Astrocyte (in vitro differentiated cells and primary cell): ENCODE measurements at places on chromosomes 3 and 15.

DNA sequence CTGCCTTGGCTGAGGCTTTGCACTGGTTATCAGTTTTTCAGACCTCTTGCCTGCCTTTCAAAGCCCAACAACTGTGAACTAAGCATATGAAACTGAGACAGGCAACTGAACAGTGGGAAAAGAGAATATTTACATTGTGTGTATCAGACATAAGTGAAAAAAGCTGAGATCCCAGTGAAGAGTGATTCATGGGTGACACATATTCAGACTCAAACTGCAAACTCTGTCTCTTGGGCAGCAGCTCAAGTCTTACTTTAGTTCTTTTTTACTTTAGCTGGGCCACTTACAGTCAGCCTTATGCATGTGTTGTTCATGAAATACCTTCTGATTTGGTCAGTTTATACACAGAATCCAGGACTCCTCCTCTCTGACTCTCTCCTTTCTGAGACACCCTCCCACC is 19.2 kb downstream of the SUCLG2 start:
- DNase-seq: peak; percentile 87

DNA sequence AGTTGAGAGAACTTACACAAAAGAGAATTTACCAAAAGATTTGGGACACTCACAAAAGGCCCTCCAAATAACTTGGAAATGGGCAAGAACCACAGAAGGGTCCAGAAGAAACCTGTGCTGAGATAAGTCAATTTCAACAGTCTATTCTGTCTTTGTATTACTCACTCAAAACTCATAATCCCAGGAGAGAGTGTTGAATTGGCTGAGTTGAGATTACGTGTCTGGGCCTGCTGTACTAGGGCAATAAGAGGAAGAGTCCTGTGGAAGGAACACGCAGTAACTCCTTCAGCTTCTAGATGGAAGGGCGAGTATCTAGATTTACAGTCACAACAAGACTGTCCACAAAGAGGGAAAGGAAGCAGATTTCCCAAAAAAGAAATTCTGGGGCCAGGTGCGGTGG is 42.5 kb upstream of the DYNC1LI1 start:
- no peak for DNase-seq

DNA sequence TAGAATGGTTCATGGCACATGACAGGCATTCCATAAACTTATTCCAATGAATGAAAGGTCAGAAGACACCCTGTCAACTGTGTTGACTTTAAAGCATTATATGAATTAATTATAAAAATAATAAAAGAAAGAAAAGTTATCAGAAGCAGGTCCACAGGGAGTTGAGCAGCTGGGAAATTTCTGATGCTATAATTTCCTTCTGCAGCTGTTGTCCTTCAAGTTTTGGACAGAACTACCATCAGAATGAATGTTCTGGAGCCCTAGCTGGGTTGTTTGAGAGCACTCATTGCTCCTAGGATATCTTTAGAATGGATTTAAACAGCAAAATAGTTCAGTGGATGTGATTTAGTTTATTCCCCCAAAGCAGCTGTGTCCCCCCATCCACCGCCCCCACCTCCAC is 232.4 kb upstream of the PROK2 start:
- no peak for DNase-seq

DNA sequence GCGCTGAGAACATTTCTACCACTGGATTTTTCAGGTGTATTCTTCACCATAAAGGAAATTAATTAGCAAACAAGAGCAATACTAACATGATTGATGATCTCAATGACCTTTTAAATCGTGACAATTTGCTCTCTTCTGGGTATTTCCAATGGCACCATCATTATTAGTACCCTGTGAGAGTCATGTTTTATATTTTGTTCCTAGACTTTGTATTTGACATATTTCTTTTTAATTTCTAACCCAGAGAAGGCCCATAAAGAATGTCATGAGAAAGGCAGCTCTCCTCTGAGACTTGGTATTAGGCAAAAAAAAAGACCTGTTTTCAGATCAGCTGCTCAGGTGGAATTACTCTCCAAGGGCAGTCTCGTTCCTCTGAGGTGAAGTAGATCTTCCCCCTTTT is 1253.4 kb downstream of the ROBO2 start:
- DNase-seq: no peak

GRCh38 chr3:118809696-118810498 is 224.7 kb downstream of the IGSF11 start:
- no peak for DNase-seq

- DNase-seq: no peak
These were observed 117.1 kb upstream of the MLF1 start for GRCh38 chr3:158453865-158454264.

- no peak for DNase-seq
These were observed 67.7 kb upstream of the CDV3 start for GRCh38 chr3:133505813-133506212.

GRCh38 chr3:43246976-43247375 is 39.4 kb upstream of the SNRK start:
- no peak for DNase-seq

DNA sequence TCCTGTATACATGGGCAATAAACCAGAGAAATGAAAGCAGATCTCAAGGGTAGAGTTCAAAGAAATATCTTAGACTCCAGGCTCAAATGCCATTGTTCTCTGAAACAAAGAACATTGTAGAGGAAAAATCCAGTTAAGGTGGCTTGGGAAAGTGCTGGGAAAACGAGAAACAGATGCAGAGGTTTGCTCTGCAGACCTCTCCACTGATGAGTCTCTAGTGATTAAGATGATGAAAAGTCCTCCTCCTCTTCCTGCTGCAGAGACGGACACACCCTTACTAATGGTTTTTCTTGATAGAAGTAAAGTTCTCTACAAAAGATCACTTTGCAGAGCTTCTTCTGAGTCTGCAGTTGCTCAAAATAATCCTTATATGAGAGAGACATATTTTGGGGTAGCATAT is 264.7 kb downstream of the GABRG3 start:
- no peak for DNase-seq

- no peak for DNase-seq
These were observed 193.6 kb downstream of the UBE2E2 start for GRCh38 chr3:23396746-23397145.

GRCh38 chr15:101773496-101774100 is 29.7 kb upstream of the OR4F6 start:
- no peak for DNase-seq

DNA sequence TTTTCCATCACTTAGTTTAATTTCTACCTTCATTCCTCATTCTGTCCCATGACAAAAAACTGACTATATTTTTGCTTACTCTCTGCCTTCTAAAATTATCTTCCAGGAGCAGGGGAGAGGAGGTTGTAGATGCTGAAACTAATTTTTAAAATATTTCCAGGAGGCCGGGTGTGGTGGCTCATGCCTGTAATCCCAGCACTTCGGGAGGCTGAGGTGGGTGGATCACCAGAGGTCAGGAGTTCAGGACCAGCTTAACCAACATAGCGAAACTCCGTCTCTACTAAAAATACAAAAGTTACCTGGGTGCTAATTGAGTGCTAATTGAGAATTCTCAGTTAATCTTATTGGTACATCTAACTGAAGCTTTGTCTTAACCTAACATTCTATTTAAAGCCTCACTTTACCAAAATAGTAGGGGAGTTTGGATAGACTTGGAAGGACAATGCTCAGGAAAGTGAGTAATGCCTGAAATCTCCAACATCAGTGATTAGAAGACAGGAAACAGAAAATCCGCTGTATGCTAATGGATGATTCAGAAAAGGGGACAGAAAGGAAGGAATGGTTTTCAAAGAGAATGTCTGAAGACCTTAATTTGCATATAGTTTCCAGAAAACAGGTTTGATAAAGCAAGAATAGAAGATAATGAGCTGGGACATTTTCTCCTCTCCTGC is 336.1 kb downstream of the GBE1 start:
- DNase-seq: peak; percentile 73

GRCh38 chr3:47324278-47324865 is 41.6 kb downstream of the KLHL18 start:
- peak; percentile 62 for DNase-seq

GRCh38 chr3:153338487-153338886 is 176.5 kb downstream of the RAP2B start:
- peak; percentile 80 for DNase-seq

- peak; percentile 33 for DNase-seq
These were observed 192.0 kb downstream of the TPRG1 start for GRCh38 chr3:189363590-189364255.

DNA sequence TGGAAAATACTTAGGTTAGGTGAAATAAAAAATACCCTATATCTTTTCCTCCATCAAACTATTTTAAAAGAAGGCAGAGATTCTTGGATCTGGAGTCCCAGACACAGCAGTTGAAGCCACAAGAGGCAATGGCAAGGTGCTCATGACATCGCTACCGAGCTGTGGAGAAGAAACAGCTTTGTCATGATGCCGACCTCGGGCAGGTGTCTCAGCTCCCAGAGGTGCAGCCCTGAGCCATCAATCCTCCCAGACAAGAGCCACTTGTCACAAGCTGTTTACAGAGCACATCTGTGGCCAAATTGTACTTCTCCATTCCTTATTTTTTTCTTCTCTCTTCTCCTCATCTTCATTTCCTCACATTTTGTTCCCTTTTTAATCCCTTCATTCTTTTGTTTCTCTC is 50.8 kb downstream of the GPR176 start:
- DNase-seq: no peak
